ENCODE measurements at places on chromosomes 16 and 17.

DNA sequence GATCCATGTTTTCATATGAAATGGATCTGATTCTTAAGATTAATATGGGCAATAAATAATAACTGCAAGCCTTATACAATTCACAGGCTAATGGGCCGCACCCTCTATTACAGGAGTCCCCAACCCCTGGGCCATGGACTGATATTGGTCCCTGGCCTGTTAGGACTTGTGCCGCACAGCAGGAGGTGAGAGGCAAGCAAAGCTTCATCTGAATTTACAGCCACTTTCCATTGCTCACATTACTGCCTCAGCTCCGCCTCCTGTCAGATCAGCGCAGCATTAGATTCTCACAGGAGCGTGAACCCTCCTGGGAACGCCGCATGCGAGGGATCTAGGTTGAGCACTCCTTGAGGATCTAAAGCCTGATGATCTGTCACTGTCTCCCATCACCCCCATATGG is 26.8 kb downstream of the METTL16 start:
- DNase-seq: no peak

DNA sequence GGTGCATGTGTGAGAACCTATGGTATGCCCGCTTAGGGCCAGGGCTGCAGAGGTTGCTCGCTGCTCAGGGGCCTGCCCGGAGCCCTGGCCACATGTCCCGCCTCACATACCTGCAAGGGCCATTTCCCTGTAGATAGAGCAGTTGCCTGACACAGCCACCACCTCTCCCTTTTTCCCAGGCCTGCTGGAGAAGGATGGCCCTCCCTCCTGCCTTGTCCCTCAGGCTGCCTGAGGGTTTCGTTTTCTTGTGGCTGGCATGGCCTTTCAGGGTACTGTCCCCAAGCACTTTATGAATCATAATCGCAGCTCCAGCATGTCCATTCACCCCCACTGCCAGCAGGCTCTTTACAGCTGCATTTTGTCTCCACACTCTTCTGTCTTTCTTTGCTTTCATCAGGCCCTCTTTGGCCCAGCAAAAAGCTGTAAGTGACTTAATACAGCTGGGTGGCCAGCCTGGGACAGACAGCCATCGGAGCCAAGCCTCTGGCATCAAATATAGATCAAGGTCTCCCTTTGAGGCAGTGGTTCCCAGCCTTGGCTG is 65.7 kb downstream of the MPRIP start:
- no peak for DNase-seq

- no peak for DNase-seq
These were observed 729.7 kb upstream of the GOT2 start for GRCh38 chr16:59463776-59464175.

DNA sequence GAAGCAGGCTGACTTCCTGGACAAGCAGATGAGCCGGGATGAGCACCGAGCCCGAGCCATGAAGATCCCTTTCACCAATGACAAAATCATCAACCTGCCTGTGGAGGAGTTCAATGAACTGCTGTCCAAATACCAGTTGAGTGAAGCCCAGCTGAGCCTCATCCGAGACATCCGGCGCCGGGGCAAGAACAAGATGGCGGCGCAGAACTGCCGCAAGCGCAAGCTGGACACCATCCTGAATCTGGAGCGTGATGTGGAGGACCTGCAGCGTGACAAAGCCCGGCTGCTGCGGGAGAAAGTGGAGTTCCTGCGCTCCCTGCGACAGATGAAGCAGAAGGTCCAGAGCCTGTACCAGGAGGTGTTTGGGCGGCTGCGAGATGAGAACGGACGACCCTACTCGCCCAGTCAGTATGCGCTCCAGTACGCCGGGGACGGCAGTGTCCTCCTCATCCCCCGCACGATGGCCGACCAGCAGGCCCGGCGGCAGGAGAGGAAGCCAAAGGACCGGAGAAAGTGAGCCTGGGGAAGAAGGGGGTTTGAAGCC is 11.0 kb downstream of the NFE2L1 start:
- no peak for DNase-seq

GRCh38 chr17:3879591-3880417 is 13.0 kb downstream of the CAMKK1 start:
- DNase-seq: no peak

- DNase-seq: no peak
These were observed 20.7 kb downstream of the SLC43A2 start for GRCh38 chr17:1607971-1608320.
